Esophagus squamous epithelium (tissue), 5 donors: ENCODE measurements at places on chromosomes 4 and X.

DNA sequence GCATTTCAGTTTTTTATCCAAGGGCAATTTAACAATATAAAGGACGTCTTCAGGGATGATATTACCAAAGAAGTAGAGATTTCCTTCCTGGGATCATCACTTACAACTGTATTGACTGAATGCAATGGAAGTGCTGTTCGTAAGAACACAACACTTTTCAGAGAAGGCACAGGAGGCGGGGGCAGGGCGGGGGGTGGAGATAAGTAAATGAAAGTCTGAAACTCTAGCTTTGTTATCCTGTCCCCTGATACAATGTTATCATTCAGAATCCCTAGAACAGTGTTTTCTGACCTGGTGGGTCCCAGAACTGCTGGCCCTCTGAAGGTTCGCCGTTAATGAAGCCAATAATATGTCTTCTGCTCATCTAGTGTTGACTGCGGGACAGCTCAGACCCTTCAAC lies 124.6 kb downstream of the NSUN7 start:
- no peak for DNase-seq

- no peak for DNase-seq
Observed at GRCh38 chr4:189436207-189436606, 504.5 kb upstream of the FRG1 start.

DNA sequence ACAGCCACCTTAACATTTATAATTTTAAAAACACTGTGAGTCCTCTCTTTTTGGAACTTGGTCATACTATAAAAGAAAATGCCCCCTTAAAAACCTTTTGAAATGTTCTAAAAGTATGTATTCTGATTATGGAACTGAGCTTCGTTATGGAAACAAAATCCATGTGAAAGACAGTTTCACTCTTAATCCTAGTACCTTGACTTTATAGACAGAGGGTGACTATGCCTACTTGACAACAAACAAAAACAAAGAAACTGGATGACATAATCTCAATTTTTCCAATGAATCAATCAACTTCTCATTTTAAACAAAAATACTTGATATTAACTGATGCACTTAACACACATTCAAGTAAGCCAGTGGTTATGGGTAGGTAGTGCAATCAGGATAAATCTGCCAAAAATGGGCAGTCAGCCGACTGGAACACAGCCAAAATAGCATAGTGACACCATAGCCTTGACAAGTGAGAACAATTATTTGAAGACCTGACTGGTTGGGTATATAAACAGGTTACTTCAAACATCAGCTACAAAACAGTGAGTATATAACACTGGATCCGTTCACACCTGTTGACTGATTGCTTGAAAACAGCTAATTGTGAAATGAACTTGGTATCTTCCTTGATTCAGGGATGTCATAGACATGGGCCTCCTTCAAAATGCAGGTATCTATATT lies 265.5 kb downstream of the PPP3CA start:
- DNase-seq: no peak

DNA sequence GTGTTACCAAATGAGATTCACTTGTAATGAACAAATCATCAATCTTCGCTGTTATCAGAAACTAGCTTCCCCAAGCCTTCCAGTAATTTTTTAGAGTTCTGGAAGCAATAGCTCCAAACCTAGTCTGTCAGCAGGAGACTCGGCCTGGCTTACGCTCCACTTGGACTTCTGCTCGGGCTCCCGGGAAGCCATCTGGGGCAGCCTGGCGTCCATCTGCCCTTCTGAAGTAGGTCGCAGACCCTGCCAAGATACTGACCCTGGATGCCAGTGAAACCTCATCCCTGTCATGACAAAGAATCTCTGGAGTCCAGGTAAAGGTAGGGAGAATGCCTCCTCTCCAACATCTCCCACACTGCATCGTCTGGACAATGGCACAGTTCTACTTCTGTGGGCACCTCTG lies 493.8 kb upstream of the ZFP42 start:
- no peak for DNase-seq

GRCh38 chr4:55175779-55176231 lies 50.4 kb upstream of the KDR start:
- no peak for DNase-seq

- DNase-seq: no peak
Observed at GRCh38 chr4:8346838-8347605, 77.5 kb downstream of the HTRA3 start.

DNA sequence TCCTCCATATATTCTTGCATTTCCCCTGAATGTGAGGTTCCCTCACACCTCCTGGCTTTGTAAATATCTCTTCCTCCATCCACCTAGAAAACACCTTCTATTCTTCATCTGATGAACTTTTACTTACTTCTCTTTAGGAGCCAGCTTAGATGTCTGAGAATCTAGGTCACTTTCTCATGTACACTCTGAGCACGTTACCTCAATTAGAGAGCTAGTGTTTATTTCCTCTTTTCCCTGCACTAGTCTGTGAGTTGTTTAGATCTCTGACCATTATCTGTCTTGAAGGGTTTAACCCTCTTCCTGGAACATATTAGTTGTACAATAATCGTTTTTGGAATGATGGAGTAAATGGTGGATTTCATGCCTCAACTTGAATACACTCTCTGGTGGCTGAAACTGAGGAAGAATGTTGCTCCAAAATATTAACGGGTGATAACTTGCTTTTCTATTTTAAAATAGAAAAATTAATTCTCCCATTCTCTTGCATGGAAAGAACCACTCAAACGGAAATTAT lies 8.5 kb upstream of the NEIL3 start:
- DNase-seq: no peak

GRCh38 chr4:143538979-143539669 lies 25.6 kb downstream of the SMARCA5 start:
- DNase-seq: no peak

DNA sequence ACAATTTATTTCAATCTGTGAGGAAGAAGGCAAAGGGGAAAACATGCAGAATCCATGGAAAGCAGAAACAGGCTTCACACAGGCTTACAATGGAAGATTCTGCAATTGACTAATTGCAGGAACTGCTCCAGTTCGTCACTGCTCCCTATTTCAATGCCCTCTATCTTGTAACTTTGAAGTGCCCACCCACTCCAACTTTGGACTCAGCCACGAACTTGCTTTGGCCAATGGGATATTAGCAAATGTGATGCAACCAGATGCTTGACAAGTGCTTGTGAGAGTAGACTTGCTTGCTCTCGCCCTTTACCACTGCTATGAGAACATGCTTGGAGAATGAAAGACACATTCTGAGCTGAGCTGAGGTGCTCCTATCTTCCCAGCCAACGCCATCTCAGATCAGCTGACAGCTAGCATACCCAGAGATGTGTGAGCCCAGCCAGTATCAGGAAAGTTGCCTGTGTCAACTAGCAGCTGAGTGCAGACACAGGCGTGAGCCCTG lies 105.7 kb upstream of the PTCHD1 start:
- DNase-seq: no peak

DNA sequence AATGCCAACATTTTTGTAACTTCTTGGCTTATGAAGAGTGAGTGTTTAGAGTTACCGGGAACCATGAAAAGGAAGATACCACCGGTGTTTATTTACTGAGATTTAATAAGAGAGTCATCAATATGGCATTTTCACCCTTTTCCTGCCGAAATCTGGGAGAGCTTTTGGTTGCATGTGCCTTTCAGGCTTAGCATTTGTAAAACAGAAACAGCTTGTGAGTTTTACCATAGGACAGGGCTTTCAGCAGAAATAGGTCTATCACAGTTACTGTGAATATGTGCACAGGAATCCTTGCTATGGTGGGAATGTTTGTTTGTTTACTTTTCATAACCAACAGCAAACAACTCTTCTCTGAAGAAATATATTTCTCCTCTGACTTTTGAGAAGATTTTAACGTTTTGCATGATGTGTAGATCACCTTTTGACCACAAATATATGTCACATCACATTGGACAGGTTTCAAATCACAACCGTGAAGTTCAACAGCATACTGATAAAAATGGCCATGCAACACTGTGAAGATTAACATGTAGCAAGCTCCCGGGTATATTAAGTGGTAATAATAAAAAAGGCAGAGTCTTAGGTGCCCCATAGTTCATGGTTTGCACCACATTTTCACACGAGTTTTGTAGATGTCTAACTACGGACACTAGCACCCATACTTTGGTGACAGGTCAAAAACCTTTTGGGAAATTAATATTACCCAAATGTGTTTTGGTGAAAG lies 21.3 kb downstream of the ARHGAP24 start:
- no peak for DNase-seq

GRCh38 chrX:72305286-72306084 lies at the start of gene CITED1:
CITED1 (minus strand) TSS chrX:72305914; CDS start chrX:72302869, 3,045 bp downstream.
- DNase-seq: no peak

DNA sequence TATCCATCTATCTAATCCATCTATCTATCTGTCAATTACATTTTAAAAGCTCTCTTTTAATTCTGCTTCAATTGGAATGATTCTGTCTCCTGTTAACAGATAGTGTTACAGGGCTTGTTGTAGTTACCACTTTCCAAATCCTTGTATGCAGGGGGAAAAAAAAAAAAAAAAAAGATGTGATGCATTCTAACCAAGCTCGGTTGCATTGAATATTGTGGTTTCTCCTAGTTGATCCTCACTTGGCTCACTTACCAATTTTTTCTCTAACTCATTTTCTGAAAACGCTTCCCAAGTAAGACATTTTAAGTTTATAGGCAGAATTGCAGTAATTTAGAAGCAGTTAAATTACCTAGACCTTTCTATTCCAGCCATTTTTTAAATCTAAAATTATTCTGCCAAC lies 327.9 kb upstream of the PITX2 start:
- no peak for DNase-seq

DNA sequence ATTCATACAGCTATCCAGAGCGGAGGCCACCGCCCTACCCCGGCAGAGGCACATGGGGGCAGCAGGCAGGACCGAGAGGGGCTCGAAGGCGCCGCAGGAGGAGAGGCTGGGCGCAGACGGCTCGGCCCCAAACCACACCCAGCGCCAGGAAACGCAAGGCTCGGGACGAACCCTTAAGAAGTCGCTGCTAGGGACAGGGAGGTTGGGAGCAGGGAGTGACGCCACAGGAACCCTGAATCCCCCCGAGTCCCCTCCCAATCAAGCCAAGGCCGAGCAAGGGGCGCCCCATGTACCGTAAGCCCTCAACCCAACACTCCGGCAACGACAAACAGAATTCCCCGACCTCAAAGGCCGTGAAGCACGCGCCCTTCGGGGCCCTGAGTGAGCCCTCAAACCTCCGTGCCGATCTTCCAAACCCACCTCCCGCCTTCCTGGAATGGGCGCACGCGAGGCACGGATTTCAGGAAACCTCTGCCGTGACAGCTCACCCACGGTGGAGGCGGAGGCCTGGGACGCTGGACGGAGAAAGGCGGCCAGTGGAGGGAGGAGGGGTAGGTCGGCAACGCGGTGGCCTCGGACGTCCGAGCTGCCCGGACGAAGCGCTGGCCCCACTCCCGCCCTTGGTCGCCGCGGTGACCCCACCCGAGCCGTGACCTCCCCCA lies 1.8 kb downstream of the ZFYVE28 start:
- DNase-seq: no peak

- DNase-seq: no peak
Observed at GRCh38 chrX:15398874-15399273, 14.7 kb upstream of the VEGFD start.

DNA sequence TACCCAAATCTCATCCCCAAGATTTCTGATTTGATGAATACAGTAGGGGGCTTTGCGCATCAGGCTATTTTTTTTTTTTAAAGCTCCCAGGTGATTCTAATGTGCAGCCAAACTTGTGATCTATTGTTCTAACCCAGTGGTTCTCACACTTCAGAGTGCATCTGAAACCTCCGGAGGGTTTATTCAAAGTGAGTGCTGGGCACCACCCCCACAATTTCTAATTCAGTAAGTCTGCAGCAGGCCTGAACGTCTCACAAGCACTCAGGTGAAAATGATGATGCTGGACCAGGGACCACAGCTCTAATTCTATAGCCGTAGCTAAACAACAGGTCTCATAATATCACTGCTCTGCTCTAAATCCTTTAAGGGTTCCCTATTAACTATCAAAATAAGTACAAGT lies 211.4 kb downstream of the FMR1NB start:
- DNase-seq: no peak

DNA sequence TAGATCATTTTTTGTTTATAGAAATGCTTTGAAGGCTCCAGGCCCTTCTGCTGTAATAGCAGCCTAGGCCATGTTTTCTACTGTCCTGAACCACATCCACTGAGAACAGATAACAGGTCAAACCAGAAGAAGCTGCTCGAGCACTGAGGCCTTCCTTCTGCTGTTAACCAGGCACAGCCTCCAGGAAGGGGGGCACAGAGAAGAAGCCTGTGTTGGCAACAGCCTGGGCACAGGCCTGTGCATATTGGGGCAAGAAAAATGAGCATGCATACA lies 37.4 kb upstream of the PDK3 start:
- DNase-seq: no peak

GRCh38 chr4:48450740-48451139 lies 32.4 kb upstream of the SLC10A4 start:
- DNase-seq: no peak

- DNase-seq: no peak
Observed at GRCh38 chr4:39834269-39834668, 136.3 kb downstream of the UBE2K start.

DNA sequence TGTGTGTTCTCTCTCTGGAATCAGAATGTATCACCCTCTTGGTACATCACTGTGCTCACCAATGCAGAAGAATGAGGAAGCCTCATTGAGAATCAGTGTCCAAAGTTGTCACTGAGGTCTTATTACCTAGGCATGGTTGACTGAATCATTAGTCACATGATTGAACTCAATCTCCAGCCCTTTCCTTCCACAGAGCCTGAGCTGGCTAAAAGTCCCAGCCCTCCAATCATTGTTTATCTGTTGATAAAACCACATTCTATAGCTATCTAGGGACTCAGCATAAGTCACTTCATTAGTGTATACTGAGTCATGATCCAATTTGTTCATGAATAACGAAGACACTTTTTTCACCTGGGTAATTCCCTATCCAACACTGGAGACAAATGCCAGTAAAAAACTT lies 396.8 kb downstream of the TRAM1L1 start:
- no peak for DNase-seq

GRCh38 chrX:72269671-72270251 lies 7.3 kb downstream of the RPS4X start:
- no peak for DNase-seq

- DNase-seq: no peak
Observed at GRCh38 chrX:54479136-54480111, 16.6 kb downstream of the FGD1 start.

GRCh38 chrX:130869239-130869638 lies 33.8 kb downstream of the ENOX2 start:
- DNase-seq: no peak

DNA sequence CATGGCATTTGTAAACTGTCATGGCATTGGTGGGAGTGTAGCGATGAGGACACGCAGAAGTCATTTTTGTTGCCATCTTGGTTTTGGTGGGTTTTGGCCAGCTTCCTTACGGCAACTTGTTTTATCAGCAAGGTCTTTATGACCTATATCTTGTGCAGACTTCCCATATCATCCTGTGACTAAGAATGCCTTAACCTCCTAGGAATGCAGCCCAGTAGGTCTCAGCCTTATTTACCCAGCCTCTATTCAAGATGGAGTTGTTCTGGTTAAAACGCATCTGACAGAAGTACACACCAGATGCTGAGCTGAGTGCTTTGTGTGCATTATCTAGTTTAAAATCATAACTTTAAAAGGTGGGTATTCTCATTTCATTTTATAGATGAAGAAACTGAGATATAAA lies 268.8 kb upstream of the GALNT7 start:
- DNase-seq: no peak
